ENCODE measurements at places on chromosomes 16 and 17.

DNA sequence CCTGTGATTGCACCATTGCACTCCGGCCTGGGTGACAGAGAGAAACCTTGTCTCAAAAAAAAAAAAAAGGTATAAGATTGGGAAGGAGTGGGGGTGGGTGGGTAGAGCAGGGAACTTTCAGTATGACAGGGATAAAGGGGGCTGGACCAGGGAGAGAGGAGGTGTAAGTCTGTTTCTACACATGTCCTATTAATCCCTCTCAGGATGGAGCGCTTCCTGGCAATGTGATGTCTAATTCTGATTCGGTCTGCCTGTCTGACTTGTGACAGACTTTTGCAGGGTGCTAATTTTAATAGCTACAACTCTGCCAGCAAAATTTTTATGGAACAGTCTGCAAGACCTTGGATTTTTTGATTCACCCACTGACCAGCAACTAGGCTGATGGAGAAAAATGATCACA is 53.8 kb upstream of the SLC25A19 start:
- DNase-seq: no peak

GRCh38 chr16:73792199-73793020 is 504.2 kb upstream of the PSMD7 start:
- no peak for DNase-seq

- DNase-seq: no peak
These were observed 52.9 kb downstream of the NF1 start for GRCh38 chr17:31147507-31148202.

GRCh38 chr16:82991966-82992675 is 365.4 kb downstream of the CDH13 start:
- DNase-seq: no peak

- DNase-seq: no peak
These were observed 444 bp downstream of the HELZ start for GRCh38 chr17:67244431-67245072.

DNA sequence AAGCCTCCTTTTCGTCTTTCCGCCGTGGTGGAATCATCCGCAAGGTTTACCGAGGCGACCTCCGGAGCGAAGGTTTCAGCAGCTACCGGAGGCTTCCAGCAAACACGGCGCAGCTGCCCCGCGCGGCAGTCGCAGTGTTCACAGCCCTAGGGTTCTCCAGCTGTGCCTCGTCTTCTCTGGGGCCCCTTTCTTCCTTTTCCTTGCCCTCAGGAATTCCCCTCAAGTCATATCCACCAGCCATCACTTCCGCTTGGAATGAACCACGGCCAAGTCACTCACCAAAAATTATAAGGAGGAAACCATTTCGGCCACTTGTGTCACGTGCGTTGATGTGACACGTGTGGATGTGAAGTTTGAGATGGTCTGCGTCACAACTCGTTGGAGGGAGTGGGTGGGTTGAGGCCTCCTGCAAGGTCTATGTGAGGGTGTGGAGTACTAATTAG is 636 bp upstream of the ERN1 start:
- DNase-seq: no peak

DNA sequence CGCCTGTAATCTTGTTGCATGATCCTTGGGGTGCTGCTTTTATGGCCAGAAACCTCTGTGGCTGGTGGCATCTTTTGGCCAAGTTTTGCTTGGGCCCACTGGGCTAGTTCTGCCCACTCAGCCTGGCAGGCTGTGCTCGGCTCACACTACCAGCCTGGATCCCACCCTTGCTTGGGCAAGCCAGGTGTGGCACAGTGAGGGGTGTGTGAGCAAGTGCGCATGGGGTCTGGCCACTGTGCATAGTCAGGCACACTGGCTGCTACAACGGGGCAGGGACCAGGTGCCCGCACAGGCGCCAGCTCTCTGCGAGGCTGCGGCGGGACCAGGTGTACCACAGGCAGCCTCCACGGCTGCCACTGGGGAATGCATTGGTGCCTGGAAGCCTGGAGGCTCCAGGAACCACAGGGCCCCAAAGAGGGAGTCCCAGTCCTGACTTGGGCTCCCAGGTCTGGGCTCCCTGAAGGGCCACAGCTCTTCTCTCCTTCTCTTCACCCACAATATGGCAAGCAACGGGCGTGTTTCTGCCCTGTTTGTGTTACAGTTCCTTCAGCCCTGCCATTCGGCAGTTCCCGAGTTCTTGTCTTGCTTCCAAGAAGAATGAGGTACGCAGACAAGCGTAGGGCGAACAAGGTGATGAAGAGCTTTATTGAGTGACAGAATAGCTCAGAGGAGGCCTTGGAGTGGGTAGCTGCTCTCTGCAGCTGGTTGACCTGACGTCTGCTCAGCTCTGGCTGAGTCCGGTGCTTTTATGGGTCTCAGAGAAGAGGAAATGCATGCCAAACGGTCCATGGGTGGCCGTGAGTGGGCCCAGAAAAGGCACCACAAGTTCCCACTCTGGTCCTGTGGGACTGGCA is 26.7 kb upstream of the PRM1 start:
- no peak for DNase-seq

- DNase-seq: no peak
These were observed 729.4 kb downstream of the CDH11 start for GRCh38 chr16:64392456-64392855.

- DNase-seq: no peak
These were observed 725 bp upstream of the CASC3 start for GRCh38 chr17:40139566-40140058.

GRCh38 chr17:68870161-68870826 is 84.9 kb downstream of the ABCA8 start:
- DNase-seq: no peak

- no peak for DNase-seq
These were observed 43.2 kb downstream of the C16orf82 start for GRCh38 chr16:27109666-27110523.

DNA sequence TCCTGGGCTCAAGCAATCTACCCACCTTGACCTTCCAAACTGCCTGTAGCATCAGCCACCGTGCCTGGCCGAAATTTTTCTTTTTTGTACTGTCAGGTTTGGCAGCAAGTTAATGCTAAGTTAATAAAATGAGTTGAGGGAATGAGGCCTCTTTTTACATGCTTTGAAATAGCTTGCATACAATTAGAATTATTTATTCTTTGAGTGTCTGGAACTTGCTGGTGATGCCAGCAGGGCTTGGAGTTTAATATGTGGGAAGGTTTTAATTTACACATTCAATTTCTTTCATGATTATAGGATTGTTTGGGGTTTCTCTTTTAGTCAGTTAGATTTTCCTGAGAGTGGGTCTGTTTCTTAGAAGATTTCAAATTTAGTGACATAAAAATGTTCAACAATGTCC is 31.2 kb upstream of the MSI2 start:
- no peak for DNase-seq

DNA sequence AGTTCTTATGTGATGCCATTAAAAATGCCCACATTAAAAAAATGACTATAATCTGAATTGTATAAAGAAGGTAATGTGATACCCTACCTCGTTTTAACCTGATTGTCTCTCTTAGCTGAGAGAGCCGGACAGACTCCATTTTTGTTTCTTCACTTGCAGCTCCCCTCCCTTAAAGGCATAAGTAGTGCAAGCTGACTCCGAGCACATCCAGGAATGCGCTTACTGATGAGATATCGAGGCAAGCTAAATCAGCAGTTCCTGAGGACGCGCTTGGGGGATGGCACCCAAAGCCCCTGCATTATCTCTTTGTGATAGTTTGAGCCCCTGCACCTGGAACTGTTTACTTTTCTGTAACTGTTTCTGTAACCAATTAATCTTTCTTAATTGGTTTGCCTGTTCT is 6.3 kb downstream of the KRT24 start:
- no peak for DNase-seq

DNA sequence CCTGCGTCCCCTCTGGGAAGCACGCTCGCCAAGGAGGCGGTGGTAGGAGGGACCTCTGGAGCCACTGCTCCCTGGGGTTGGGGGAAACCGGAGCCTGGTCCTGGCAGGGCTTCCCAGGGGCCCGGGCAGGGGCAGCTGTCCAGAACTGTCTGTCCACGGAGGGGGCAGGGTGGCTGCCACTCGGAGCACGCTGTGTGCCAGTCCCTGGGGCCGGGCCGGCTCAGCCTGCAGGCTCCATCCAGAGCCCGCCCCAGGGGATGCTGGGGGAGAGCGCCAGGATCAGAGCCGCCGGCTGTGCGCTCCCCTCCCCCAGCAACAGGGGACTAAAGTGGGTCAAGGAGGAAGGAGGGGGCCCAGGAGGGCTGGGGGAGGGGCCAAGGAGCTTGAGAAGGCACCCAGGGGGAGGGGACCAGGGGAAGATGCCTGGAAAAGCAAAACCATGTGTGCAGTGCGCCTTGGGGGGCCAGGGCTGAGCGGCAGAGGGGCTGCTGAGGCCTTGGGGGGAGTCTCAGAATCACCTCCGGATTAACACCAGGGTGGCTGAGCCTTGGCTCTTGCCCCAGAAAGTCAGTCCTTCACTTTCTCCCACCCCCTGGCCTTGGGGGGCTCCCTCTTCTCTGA is 21.3 kb downstream of the ZNF423 start:
- peak; percentile 57 for DNase-seq

GRCh38 chr17:4636474-4637100 is 4.9 kb downstream of the ALOX15 start:
- DNase-seq: no peak

DNA sequence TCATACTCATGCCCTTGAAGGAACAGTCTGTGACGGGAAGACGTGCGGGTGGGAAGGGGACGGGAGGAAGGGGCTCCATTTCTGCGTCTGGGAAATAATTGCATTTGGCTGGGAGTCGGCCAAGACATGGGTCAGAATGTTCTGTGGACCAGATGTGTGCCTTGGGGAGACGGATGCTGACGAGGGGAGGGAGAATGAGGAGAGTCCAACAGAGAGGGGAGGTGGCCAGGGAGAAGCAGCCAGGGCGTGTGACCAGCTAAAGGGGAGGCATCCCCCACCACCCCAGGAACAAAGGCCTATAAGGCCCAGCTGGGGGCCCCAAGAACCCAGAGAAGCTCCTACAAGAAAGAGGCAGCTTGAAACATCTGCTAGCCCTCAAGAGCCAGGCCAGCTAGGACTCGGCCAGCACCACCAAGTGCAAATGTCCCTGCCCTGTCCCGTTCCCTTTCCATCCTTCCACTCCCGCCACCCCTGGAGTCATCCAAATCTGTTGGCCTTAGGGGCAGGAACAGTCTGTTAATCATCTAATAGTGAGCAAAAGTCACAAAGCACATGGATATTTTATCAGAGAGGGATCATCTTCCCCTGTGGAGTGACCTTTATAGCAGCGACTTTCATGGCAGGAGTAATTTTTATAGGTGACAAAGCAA is 42.5 kb upstream of the BCO1 start:
- no peak for DNase-seq

- DNase-seq: no peak
These were observed 14.3 kb upstream of the DYNLRB2 start for GRCh38 chr16:80526418-80527061.

DNA sequence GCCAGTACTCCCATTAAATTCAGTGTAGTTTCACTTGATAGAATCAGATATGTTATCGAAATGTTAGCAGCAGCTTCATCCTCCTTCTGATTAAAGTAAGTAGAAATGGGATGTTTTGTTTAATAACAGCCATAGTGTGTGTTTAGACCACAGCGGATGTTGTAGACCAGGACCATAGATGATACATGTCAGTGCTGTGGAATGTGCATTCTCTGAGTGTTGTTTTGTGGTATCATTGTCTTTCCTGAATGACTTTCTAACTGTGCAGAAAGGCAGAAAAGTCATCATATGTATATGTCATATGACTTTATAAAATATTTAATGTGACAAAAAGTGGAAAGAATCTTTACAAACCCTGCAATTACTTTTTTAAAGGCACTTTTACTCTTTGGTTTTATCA is 55.6 kb downstream of the CYLD start:
- DNase-seq: no peak

GRCh38 chr17:2054262-2054511 is 716 bp upstream of the HIC1 start:
- no peak for DNase-seq

DNA sequence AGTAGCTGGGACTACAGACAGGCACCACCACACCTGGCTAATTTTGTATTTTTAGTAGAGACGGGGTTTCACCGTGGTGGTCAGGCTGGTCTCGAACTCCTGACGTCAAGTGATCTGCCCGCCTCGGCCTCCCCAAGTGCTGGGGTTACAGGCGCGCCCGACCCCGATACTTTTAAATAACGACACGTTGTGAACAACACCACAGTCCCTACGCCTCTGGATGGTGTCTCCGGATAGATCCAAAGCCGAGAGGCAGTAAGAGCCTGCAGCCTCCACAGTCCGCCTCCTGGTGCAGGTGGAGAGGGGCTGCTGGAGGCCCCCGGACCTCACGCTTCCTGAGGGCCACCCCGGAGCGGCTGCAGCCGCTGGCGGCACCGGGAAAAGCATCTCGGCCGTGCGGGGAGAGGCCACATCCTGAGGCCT is 741 bp upstream of the TLCD3A start:
- DNase-seq: no peak

GRCh38 chr16:68275611-68276191 is 11.4 kb downstream of the SLC7A6 start:
- no peak for DNase-seq

DNA sequence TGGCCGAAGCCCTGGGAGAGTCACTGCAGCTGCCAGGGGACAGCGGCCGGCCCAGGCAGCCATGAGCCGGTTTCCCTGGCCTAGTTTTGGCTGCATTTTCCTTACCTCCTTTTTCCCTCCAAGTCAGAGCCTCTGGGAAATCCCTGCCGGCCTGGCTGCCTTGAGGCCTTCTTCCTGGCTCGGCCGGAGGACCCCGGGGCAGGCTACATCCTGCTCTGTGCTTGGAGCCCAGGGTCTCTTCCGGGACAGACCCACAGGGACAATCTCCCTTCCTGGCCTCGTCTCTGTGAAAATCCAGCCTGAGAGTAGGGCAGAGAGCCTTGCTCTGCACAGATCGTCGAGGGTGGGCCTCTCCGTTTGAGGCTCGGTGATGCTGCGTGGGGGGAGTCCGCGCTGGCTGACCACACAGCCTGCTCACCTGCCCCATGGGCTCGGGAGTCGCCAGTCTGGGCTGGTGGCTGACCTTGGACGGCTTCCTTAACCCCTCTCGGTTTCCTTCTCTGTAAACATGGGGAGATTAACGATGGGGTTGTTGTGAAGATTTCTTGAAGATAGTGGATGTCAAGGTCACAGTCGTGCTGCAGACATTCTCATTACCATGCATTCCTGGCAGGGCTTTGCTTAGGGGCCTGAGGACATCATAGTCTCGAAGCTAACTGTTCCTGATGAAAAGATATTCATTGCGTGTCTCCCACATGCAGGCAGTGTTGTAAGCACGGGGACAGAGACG is 34.8 kb upstream of the CIBAR2 start:
- DNase-seq: no peak

GRCh38 chr17:44941712-44942331 is 5.8 kb downstream of the KIF18B start:
- DNase-seq: no peak
